ENCODE measurements at places on chromosomes 3 and 15. TPM values are rescaled to one million over a fixed set of nuclear protein-coding genes. Genes with fewer than 3 reads are reported as not detected.

Gene ZNF660
- total RNA-seq, result 4.1 TPM

Gene ALS2CL
- 21.0 TPM for total RNA-seq

- DNase-seq, result no peak
These were observed 92.0 kb upstream of the TRIM42 start for GRCh38 chr3:140585828-140586227.

DNA sequence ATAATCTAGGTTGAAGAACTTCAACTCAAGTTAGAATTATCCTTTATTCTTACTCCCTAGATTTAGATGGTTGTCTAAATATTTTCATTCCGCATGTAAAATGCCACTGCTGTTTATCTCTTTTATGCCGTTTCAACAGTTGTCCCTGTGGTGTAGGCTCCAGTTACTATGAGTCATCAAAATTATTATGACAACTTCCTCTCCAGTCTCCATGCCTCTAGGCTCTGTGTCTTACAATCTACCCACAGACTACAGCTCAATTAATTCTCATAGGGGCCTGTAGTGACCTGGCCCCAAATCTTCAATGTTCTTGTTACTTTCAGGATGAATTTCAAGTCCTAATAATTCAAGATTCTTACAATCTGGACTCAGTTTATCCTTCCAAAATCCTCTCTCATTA is 105.8 kb upstream of the UNC13C start:
- DNase-seq, result no peak

DNA sequence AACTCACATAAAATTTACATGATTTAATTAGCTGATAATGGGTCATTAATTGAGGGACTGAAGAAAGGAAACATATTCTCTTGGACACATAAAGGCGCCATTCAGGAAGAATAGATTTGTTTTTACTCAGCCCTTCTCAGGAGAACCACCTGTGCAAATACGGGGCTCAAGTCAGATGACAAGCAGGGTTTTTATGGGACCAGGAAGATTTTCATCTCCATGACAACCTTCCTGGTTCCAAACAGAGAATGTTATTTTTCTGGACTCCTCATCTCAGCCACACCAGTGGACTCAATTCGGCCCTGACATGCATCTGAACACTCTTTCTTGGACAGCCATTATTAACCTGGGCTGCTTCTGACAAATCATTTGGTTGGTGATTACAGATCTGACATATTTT is 120.5 kb downstream of the PDZRN3 start:
- no peak for DNase-seq

GRCh38 chr3:39144095-39144747 is 9.2 kb downstream of the CSRNP1 start:
- DNase-seq, result no peak

All from skin of body (tissue), 3 donors.